Glomerular endothelial cell (primary cell): ENCODE measurements at places on chromosomes 7 and 10.

DNA sequence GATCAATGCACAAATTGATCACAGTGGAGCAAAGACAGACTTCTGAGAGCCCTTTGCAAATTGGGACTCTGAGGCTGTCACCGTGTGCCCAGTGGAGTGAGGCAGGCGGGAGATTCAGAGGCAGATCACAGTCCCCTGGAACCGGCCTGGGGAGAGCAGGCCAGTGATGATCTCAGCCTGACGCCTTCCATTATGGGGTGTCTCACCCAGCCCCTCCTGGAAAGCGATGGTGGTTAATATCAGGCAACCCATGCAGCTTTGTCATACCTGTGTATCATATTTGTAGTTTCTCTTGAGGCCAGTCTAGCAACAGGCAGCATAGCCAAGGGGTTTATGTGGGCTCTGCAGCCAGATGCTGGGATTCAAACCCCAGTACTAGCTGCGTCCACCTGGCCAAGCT lies 147.8 kb downstream of the EMX2 start:
- DNase-seq, result no peak

DNA sequence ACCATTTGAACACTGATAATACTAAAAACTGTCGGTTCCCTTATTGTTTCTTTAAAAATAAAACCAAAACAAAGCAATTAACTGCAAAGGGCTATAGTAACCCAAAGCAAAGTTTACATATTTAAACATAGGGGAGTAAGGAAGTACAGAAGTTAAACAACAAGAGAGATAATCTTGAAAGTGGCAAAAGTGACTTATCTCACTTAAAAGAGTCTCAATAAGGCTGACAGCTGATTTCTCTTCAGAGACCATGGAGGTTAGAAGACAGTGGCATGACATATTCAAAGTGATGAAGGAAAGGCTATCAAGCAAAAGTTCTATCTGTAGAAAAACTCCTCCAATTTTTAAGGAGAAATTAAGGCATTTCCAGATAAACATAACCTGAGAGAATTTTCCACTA lies 233.5 kb upstream of the HDAC9 start:
- DNase-seq, result no peak

DNA sequence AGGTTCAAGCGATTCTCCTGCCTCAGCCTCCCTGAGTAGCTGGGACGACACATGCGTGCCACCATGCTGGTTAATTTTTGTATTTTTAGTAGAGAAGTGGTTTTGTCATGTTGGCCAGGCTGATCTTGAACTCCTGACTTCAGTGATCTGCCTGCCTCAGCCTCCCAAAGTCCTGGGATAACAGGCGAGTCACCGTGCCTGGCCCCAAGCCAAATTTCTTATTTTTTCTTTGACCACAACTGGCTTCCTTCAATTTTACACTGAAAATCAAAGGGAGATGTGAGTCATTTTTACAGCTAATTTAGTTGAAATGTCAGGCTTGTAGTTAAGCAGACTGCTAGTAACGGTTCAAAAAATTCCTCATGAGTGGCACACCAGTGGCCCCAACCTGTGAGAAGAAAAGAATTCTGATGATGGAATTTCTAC lies 7.8 kb downstream of the RNF216 start:
- DNase-seq, result peak; percentile 80

DNA sequence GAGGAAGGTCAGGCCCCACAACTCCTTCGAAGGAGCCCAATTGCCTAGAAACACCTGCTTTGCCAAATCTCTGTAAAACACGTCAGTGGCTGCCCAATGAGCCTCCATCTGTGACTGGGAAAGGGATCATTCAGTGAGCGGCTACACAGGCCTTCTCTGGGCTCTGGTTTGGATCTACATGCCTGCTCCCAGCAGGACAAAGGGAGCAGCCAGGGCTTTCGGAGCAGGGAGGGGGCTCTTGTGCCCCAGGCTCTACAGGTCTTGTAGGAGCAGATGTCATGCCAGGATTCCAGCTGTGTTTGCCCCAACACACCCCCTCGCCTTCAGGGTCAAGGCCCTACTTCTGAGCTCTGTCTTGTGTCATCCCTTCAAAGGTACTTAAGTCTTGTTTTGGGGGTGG lies 73.5 kb downstream of the CLEC2L start:
- no peak for DNase-seq

DNA sequence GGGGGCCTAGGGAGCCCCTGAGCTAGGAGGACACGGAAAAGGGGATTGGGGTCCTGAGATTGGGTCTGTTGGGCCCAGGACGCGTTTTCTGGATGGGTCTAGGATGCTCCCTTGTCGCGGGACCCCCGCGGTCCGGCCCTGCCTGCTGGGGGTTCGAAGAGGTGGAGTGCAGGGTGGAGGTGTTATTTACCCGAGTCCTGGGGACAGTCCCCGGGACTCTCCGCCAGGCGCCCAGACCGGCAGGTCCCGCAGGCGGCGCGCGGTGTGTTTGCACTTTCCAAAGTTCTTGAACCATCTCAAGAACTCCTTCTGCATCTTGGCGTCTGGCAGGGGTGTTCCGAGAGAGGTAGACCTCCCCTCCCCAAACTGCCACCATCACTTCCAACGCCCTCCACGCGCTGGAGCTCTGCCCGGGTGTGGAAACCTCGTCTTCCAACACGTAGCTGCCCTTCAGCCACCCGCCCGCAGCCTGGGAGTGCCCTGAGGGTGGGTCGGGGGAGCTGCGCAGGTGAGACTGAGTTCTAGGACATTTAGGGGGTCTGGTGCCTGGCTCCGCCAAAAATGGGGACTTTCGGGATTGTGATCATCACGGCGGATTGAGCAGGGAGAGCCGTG lies 569 bp downstream of the CAV1 start:
- DNase-seq, result no peak
